ENCODE measurements at places on chromosomes 4 and X.

DNA sequence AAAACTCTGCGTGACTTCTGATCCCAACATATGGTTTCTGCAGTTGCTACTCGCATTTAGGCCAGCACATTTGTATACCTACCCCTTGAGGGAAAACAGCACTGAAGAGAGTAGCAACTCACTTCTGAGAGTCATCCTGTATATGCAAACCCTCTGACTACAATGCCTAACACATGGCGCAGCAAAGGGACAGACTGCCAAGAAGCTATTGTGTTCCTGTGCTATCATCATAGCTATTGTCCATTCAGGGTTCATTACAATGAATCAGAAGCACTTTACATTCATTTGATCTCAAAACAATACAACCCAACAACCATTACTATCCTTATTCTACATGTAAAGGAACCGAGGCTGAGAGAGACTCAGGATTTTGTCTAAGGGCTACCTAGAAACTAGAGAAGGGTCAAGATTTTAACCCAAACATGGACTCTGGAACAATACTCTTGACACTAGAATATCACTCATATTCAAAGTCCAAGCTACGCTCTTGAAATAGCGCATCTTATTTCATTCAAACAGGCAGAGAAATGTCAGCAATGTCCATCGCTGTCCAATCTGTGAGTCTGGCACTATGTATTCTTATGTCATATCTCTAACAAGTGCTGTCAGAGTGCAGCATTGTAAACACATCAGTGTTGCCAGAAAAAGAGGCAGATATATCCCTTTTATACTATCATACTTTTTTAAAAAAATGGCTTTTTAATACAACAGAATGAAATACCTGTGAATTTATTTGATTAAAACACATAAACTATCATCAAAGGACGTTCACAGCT lies 173.6 kb downstream of the CORIN start:
- H3K27ac ChIP-seq: no peak overlapping the region
- no peaks in the 10 kb centered on the region for H3K4me1 ChIP-seq
- no peaks in the 10 kb centered on the region for H3K36me3 ChIP-seq
- no peak overlapping the region for H3K4me3 ChIP-seq
- H3K27me3 ChIP-seq: no peaks in the 10 kb centered on the region

DNA sequence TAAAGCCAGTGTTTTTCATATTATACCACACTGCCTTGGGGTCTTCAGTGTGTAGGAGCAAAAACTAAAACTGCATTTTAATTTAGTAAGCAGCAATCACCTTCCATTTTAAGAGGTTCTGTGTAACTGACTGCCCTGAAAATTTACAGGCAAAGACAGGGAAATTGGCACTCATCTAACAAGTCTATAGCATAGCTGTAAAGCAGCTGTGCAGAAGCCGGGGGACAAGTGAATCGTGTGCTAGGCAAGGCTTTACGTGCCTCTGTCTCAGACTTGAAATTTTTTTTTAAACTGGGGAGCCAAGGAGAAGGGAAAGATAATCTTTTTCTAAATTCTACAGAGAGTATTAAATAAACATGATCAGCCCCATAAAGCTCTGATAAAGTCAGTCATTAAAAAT lies 39.7 kb downstream of the TSPAN5 start:
- no peak for DNase-seq
- no peaks in the 10 kb centered on the region for H3K36me3 ChIP-seq
- no peak overlapping the region for H3K27ac ChIP-seq
- no peak overlapping the region for H3K4me3 ChIP-seq
- H3K4me1 ChIP-seq: peaks cover 5% of the 10 kb centered on the region

DNA sequence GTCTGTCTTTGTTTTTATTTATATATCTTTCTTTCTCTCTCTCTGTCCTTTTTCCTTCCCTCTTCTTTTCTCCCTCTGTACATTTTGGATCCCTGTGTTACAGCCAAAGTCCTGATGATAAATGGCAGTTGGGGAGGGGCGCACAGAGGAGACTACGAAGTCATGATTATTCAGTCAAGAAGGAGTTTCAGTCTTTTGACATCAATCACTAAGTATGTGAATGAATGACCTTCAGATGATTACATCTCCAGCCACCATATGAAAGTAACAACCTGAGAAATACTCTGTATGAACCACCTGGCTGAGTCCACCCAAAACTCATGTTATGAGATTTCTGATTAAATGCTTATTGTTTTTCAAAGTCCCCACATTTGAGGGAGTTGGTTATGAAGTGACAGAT lies 45.0 kb downstream of the UGT2B7 start:
- H3K27ac ChIP-seq: no peak overlapping the region
- no peaks in the 10 kb centered on the region for H3K27me3 ChIP-seq
- H3K4me3 ChIP-seq: no peak overlapping the region
- H3K36me3 ChIP-seq: no peaks in the 10 kb centered on the region
- no peak for DNase-seq

DNA sequence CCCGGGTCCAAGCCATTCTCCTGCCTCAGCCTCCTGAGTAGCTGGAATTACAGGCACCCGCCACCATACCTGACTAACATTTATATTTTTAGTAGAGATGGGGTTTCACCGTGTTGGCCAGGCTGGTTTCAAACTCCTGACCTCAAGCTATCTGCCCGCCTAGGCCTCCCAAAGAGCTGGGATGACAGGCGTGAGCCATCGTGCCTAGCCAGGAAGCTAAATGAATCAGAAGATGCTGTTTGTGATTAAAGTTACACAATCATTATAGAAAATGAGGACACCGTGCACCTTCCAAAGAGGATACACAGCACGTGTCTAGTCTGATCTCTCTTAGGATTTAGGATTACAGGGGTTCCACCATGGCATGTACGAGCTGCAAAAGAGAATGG lies 99.6 kb downstream of the DHRSX start:
- no peak overlapping the region for H3K4me3 ChIP-seq
- no peaks in the 10 kb centered on the region for H3K27me3 ChIP-seq

DNA sequence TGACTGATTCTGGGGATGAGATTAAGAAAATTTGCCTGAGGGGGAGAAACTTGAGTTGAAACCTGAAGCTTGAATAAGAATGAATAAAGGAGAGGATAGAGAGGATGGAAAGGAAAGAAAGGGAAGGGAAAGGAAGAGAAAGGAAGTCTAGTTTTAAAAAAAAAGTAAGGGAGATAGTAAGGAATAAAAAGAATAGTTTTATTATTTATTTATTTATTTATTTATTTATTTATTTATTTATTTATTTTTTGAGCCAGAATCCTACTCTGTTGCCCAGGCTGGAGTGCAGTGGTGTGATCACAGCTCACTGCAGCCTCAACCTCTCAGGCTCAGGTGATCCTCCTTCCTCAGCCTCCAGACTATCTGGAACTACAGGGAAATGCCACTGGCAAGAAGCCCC lies 62.0 kb upstream of the NAF1 start:
- no peaks in the 10 kb centered on the region for H3K36me3 ChIP-seq
- H3K27ac ChIP-seq: no peak overlapping the region
- no peaks in the 10 kb centered on the region for H3K27me3 ChIP-seq
- H3K4me3 ChIP-seq: no peak overlapping the region

DNA sequence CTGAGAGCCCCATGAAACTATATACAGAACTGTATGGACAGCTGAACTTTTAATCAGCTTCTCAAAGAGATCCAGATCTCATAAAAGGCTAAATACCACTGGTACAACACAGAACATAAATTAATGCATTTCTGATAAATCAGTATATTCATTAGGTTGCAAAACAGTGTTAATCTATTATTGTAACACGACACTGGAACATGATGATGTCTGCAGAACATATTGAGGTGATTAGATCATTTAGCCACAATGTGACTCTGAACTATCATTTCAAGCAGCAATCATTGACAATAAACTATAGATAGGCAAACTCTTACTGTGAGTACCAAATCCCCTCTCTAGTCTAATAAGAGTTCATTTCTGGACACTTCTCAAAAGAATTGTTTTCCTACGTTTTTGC lies 50.3 kb downstream of the GASK1B start:
- no peak overlapping the region for H3K4me3 ChIP-seq
- H3K4me1 ChIP-seq: no peaks in the 10 kb centered on the region
- no peaks in the 10 kb centered on the region for H3K36me3 ChIP-seq
- no peak overlapping the region for H3K27ac ChIP-seq
- no peaks in the 10 kb centered on the region for H3K27me3 ChIP-seq
- no peak for DNase-seq

- no peak for DNase-seq
- H3K4me3 ChIP-seq: peak overlapping the region; percentile 46
- H3K27me3 ChIP-seq: peaks cover 5% of the 10 kb centered on the region
- no peaks in the 10 kb centered on the region for H3K4me1 ChIP-seq
- H3K27ac ChIP-seq: no peak overlapping the region
Measured at GRCh38 chr4:139735381-139736273, 70.0 kb downstream of the MGST2 start.

All from iPS DF 6.9 (cell line).